ENCODE measurements at places on chromosomes 2 and 18. TPM values are rescaled to one million over a fixed set of nuclear protein-coding genes. Genes with fewer than 3 reads are reported as not detected.

ABCG5 gene
- not detected for total RNA-seq

ARID5A gene
- total RNA-seq: 37.7 TPM

DSC1 gene
- total RNA-seq: 0.13 TPM

LRP2 gene
- total RNA-seq: 0.03 TPM

ALPG gene
- not detected for total RNA-seq

CRYBA2 gene
- not detected for total RNA-seq

LIMS1 gene
- 41.1 TPM for total RNA-seq

RUFY4 gene
- 0.81 TPM for total RNA-seq

- peaks cover 27% of the 10 kb centered on the region for H3K36me3 ChIP-seq
- peaks cover 30% of the 10 kb centered on the region for H3K4me1 ChIP-seq
- no peak for DNase-seq
These were observed 79.6 kb downstream of the KLF7 start for GRCh38 chr2:207086136-207086535.

- peak overlapping the region; percentile 40 for H3K4me3 ChIP-seq
- H3K27ac ChIP-seq: peak overlapping the region; percentile 87
- peak; percentile 77 for DNase-seq
- H3K27me3 ChIP-seq: no peaks in the 10 kb centered on the region
These were observed 754.9 kb downstream of the RNF144A start for GRCh38 chr2:7672027-7672684.

DNA sequence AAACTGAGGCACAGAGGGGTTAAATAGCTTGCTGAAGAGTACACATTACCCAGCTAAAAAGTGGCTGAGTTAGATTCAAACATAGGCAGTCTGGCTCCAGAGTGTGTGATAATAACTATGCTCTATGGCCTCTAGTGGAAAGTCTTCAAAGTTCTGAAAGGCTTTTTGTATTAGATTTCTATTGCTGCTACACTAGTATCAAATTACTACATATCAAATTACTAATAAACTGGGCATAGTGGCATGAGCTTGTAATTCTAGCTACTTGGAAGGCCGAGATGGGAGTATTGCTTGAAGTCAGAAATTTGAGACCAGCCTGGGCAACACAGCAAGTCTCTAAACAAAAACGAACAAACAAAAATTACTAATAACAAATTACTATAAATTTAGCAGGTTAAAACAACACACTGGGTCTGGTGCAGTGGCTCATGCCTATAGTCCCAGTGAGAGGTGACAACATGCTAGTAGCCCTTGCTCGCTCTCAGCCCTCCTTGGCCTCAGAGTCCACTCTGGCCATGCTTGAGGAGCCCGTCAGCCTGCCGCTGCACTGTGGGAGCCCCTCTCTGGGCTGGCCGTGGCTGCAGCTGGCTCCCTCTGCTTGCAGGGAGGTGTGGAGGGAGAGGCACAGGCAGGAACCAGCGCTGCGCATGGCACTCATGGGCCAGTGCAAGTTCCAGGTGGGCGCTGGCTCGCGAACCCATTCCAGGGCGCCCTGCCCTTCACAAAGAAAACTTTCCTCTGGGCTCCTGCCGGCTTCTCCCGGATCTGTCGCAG lies 38.2 kb upstream of the TWSG1 start:
- no peaks in the 10 kb centered on the region for H3K4me1 ChIP-seq
- peaks cover 2% of the 10 kb centered on the region for H3K36me3 ChIP-seq
- no peak overlapping the region for H3K4me3 ChIP-seq
- no peaks in the 10 kb centered on the region for H3K27me3 ChIP-seq

GRCh38 chr2:119947535-119947934 lies 65.3 kb upstream of the EPB41L5 start:
- H3K4me3 ChIP-seq: no peak overlapping the region
- peak overlapping the region; percentile 68 for H3K27ac ChIP-seq
- no peaks in the 10 kb centered on the region for H3K27me3 ChIP-seq
- DNase-seq: no peak
- peaks cover 72% of the 10 kb centered on the region for H3K36me3 ChIP-seq
- peaks cover 16% of the 10 kb centered on the region for H3K4me1 ChIP-seq

GRCh38 chr2:149715005-149715592 lies 127.5 kb upstream of the MMADHC start:
- no peaks in the 10 kb centered on the region for H3K4me1 ChIP-seq
- DNase-seq: no peak
- no peaks in the 10 kb centered on the region for H3K36me3 ChIP-seq
- H3K4me3 ChIP-seq: no peak overlapping the region
- H3K27ac ChIP-seq: no peak overlapping the region

DNA sequence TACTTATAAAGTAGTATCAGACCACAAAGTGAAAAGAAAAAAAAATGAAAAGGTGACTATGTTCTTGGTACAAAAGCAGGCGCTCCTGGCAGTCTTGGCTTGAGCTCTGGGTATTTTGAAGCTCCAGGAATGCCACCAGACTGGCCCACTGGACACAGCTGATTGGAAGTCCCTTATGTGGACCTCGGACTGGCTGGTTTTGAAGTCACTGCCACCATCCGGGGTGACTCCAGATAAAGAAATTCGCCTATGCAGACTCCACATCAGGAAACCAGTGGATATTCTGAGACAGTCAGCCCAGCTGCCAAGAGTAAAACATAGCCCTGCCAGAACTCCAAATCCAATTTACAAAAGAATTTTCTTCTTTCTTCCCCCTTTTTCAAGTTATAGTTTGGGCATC lies 28.0 kb downstream of the ACKR3 start:
- H3K4me3 ChIP-seq: no peak overlapping the region
- no peak overlapping the region for H3K27ac ChIP-seq
- H3K36me3 ChIP-seq: no peaks in the 10 kb centered on the region
- H3K27me3 ChIP-seq: peaks cover 7% of the 10 kb centered on the region

DNA sequence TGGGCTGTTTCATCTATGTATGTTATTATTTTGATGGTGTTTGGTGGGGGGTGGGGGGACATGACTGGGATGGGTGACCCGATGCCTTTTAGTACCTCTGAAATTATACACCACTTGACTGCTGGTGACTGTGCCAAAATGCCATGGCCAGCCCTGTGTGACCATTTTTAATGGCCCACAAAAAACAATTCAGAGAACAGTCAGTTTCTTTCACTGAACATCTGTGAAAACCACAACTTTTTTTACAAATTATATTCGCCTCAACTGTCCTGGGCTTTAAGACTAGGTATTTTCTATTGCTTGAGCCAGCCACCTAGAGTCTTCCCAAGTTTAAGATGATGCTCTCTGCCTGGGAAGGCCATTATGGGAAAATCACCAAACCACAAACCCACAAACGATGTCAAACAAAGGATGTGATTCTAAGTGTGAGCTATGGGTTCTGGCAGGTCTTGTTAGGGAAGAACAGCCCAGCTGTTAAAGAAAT lies 33.9 kb downstream of the FN1 start:
- DNase-seq: no peak
- H3K36me3 ChIP-seq: no peaks in the 10 kb centered on the region
- no peak overlapping the region for H3K27ac ChIP-seq
- H3K4me3 ChIP-seq: no peak overlapping the region
- peaks cover 5% of the 10 kb centered on the region for H3K4me1 ChIP-seq
- peaks cover 5% of the 10 kb centered on the region for H3K27me3 ChIP-seq

DNA sequence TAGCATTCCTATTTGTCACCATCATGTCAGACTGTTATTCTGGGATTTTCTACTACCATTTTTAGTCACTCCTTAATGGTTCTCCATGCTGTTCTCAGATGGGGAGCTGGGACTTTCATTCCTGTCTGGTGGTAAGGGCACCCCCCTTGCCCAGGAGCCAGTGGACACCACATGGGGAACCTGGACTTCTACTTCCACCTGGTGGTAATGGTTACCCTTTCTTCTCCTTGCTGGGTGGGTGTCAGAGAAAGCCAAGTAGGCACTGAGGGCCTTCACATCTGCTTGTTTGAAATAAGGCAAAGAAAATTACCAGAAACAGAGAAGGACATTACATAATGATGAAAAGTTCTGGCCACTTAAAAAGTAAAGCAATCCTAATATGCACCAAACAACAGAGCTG lies 239.8 kb downstream of the FHOD3 start:
- peaks cover 9% of the 10 kb centered on the region for H3K4me1 ChIP-seq
- DNase-seq: no peak
- H3K27ac ChIP-seq: no peak overlapping the region
- H3K36me3 ChIP-seq: no peaks in the 10 kb centered on the region

- no peak overlapping the region for H3K4me3 ChIP-seq
- H3K27ac ChIP-seq: no peak overlapping the region
- no peaks in the 10 kb centered on the region for H3K27me3 ChIP-seq
- DNase-seq: no peak
- no peaks in the 10 kb centered on the region for H3K4me1 ChIP-seq
- no peaks in the 10 kb centered on the region for H3K36me3 ChIP-seq
These were observed 29.9 kb downstream of the PPP1R1C start for GRCh38 chr2:182015334-182016109.

DNA sequence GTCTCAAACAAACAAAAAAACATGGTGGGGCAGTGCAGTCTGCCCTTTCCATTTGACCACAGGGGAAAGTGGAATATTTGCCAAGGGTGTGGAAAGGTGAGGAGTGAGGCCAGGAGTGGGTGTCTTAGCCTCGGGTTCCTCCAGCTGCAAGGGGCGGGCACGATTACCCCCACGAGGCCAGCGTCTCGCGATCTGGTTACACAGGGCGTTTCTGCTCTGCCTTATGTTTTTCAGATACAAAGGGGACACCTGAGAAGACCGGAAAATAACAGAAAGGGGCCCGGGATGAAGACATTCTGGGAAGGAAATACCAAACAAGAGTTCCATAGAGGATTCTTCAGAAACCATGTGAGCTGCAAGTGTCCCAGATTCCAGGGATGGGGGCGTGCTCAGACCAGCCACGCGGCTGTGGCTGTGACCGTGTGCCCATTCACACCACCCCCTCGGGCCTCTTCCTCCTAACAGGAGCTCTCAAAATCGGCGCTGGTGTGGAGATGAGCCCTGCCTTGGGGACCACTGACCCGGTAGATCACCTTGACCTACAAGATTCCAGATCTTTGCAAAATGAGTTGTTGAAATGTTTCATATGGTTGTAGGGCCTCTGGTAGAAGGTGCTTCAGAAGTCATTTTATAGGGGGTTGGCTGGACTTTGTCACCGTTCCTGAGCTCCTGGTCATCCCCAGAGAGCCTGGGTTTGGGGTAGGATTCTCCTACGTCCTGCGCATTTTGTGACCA lies 34.2 kb downstream of the FAM178B start:
- H3K4me3 ChIP-seq: no peak overlapping the region
- H3K27ac ChIP-seq: no peak overlapping the region
- DNase-seq: no peak
- H3K36me3 ChIP-seq: no peaks in the 10 kb centered on the region
- peaks cover 3% of the 10 kb centered on the region for H3K27me3 ChIP-seq

DNA sequence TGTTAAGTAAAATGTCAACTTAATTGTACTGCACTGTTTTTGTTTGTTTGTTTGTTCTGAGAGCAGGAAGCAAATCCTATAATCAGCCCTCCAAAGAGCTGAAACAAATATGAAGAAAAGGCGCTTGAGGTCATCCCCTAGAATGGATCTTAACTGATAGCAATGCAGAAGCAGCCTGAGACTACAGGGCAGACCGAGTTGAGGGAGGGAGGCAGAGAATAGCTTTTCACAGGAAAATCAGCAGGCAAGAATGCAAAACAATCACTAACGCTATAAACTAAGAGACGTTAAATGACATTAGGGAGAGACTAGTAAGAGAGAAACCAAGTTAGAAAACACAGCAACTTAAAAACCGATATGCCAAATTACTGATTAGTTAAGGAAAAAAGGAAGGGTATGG lies 37.2 kb downstream of the GALNT1 start:
- peaks cover 20% of the 10 kb centered on the region for H3K4me1 ChIP-seq
- no peaks in the 10 kb centered on the region for H3K36me3 ChIP-seq
- no peaks in the 10 kb centered on the region for H3K27me3 ChIP-seq
- no peak for DNase-seq
- no peak overlapping the region for H3K27ac ChIP-seq
- H3K4me3 ChIP-seq: no peak overlapping the region

- DNase-seq: no peak
- no peaks in the 10 kb centered on the region for H3K4me1 ChIP-seq
- peaks cover 7% of the 10 kb centered on the region for H3K27me3 ChIP-seq
- H3K36me3 ChIP-seq: no peaks in the 10 kb centered on the region
- H3K27ac ChIP-seq: no peak overlapping the region
- H3K4me3 ChIP-seq: no peak overlapping the region
These were observed 106.4 kb upstream of the NCKAP5 start for GRCh38 chr2:133674433-133675331.

DNA sequence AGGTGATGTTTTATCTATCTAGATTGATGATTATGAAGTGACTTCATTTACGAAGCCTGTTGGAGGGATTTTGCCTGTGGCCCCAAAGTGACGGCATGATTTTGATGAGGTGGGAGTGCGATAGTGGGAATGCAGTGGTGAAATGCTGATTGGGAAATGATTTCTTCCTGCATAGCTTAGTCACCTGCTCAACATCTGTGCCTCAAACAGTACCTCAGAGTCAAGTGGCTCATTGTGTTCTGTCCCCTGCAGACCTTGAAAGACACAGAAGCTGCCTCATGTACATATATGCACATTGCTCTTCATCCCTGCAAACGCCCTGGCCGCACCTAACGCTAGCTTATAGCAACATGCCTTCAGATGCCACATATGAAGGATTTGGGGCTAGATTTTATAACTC lies 201.2 kb downstream of the TPGS2 start:
- no peak for DNase-seq
- H3K36me3 ChIP-seq: no peaks in the 10 kb centered on the region
- H3K4me1 ChIP-seq: no peaks in the 10 kb centered on the region
- peaks cover 7% of the 10 kb centered on the region for H3K27me3 ChIP-seq
- no peak overlapping the region for H3K27ac ChIP-seq

DNA sequence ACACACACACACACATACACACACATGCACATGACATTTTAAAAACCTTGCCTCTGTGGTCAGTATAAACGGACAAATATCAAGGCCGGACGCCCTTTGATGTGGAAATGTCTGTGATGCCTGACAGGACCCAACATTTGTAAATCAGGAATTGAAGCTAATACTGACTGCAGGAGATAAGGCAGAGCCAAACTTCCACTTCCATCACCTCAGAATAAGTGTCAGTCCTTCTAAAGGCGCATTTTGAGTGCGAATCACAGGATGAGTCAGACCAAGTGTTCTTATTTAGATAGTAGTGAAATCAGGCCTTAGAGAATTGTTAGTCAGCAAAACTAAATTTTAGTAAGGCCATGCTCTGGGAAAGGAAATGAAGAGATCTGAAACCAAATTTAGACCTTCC lies 211.7 kb upstream of the LRATD1 start:
- H3K27me3 ChIP-seq: no peaks in the 10 kb centered on the region
- H3K4me1 ChIP-seq: no peaks in the 10 kb centered on the region
- no peak overlapping the region for H3K27ac ChIP-seq
- DNase-seq: no peak

- no peak overlapping the region for H3K27ac ChIP-seq
- no peak overlapping the region for H3K4me3 ChIP-seq
- DNase-seq: no peak
- H3K27me3 ChIP-seq: no peaks in the 10 kb centered on the region
These were observed 27.8 kb upstream of the MAP4K3 start for GRCh38 chr2:39464864-39465263.
